Lower leg skin (tissue), 4 donors: ENCODE measurements at places on chromosomes 16 and 17.

- DNase-seq, result peak; percentile 78
Observed at GRCh38 chr17:49996121-49996494, 1.1 kb upstream of the DLX3 start.

DNA sequence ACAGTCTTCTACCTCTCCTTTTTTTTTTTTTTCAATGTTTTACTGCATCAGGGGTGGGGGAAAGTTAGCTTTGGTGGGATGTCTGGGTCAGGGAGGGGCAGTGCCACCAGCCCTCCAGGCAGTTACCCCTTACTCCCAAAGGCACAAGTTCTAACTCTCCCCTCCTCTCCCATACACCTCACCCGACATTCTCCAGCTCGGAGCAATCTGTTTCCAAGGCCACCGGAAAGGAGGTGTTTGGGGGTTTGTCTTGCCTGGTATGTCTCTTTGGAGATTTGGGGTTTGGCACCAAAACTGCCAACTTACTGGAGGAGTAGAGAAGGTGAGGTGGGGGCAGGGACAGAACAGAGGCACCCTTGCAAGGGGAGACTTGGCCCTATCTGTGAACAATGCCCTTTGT is 4.7 kb downstream of the DLX3 start:
- DNase-seq, result no peak

GRCh38 chr16:86510465-86511261 is at the start of gene FOXF1:
Gene FOXF1 (plus strand): TSS chr16:86510527. CDS start chr16:86510570, 43 bp downstream.
- no peak for DNase-seq

DNA sequence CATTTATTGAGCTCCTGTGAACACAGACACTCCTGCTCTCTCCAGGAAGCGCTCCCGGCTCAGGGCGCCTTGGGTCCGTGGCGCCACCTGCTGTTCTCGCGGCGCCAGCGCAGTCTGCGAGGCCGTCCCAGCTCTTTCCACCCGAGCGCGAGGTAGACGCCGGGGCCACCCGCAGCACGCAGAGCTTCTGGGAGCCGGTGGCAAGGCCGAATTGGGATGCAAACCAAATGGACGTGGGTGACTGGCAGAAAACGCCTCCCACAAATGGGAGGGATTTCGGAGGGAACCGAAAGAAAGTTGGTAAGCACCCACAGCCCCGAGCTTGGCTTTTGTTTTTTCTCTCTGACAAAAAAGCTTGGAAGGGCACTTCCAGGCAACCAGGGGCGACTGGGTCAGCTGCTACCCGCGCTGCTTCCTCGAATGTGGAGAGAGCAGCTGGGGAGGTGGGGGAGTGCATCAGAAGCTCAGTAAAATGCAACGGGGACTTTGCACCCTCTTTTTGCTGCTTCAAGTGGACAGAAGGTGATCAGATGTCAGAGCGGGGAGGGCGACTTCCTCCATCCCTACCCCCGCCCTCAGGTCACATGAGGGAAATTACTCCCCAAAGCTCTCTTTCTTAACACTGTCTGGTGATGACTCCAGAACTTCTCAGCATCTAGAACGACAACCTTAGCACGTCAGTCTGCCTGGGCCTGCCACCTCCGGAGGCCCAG is 13.5 kb upstream of the N4BP1 start:
- DNase-seq, result peak; percentile 72

GRCh38 chr17:79529661-79530081 is 81.2 kb downstream of the RBFOX3 start:
- DNase-seq, result no peak

GRCh38 chr16:78436023-78436422 is 336.6 kb downstream of the WWOX start:
- no peak for DNase-seq

DNA sequence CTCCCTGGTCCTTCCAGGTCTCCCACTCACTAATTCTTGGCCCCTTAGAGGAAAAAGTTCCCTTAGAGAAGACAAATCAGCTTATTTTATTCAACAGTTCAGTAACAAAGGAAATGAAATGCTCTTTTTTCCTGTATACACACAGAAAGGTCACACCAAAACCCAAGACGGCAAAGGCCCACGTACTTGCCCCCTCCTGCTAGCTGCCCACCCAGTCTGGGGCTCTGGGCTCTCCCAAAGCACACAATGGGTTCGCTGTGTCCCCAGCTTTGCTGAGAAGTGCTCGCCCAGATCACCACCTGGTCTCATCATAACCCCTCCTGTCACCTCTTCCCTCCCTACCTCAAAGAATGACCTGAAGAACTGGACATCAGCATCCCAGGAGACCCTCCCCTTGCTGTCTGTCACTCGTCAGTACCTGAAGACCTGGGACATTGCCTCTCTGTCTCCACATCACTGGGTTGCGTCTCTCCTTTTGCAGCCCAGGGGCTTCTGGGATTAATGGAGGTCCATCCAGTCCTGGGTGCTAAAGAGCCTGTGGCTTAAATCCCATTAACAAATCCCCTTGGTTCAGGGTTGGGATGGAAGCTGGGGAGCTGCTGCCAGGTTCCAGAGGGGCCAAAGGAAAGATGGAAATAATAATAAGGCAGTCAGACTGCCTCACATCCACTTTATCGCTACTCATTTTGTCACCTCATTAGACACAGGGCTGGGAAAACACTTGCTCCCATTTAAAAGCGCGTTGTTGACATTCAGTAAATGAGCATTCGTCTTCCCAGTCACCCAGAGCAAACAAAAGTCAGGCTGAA is 3.3 kb downstream of the SLC6A4 start:
- peak; percentile 68 for DNase-seq

DNA sequence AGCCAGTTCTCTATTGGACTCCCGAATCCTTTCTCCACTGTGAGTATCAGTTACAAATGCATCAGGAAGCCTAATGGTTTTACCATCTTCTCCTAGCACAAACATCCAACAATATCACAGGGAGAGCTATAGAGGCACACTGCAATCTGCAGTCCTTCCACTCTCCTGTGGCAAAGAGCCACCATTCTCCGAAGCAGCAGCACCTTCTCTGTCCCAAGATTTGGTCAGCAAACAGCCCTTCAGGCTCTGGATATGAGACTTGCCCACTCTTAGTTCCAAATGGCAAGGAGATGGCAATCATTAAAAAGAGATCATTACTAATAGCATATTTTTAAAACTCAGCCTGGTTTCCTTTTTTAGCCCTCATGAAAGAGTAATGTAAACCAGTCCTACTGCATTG is 223.4 kb downstream of the HS3ST3A1 start:
- DNase-seq, result no peak

GRCh38 chr17:45003877-45004276 is 35.8 kb upstream of the C1QL1 start:
- DNase-seq, result no peak

GRCh38 chr17:62852195-62852594 is 44.1 kb upstream of the MARCHF10 start:
- DNase-seq, result peak; percentile 53

- DNase-seq, result no peak
Observed at GRCh38 chr16:31364421-31364820, 9.4 kb downstream of the ITGAX start.

DNA sequence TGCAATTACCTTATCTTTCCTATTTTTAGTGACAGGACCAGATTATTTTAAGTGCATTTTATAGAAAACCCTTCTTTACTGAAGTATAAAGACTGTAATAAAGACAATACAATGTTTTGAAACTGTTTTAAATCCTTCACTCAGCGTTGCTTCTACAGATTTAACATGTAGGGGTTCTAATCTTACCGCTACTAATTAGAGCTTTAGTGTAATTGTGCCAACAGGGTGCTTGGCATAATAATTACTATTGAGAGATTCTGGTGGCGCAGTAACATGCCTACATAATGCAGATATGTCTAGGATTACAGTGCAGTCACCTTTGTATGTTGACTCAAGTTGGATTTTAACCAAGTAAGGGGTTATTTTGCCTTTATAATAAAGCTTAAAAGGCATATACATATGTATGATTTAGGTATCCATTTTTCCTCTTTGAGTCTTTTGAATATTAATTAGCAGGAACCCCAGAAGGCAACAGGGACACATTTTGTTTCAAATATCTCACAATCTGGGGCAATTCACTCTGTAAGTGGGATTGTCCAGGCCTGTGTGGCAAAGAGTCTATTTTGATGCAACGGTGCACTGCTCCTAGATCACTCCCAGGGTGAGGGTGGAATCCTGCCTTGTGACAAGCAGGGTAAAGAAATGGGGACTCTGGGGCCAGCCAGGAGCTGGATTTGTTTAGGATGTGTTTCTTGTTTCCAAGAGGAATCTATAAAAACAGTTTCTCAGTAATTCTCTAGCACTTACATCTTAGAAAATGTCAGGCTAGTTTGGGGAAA is 604.7 kb upstream of the SALL1 start:
- no peak for DNase-seq

- no peak for DNase-seq
Observed at GRCh38 chr16:30834130-30834740, 47.2 kb upstream of the ZNF629 start.

- DNase-seq, result no peak
Observed at GRCh38 chr17:14790521-14790920, 474.6 kb downstream of the PMP22 start.

DNA sequence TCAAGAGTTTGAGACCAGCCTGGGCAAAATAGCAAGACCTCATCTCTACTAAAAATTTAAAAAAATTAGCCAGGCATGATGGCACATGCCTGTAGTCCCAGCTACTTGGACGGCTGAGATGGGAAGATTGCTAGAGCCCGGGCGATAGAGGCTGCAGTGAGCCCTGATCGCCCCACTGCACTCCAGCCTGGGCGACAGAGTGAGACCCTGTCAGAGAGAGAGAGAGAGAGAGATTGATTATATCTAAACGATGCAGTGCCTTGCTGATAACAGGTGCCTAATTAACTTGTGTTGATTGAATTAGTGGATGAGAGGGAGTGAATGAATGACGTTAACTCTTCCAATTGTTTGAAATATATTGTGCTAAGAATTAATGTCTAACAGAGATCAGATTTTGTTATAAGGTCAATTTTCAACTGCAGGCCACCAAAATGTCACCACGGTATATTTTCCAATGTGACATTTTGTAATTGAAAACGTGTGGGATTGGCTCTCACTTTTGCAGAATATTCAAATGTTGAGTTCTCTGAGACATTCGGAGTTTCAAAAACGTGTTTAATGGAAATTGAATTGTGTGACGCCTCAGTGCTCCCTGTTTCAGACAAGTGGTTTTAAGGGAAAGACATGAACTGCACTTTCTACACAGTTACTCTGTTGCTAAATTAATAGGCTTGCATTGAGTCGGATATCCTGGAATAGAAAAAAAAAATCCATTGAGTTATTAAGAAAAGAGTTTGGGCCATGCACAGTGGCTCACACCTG is 53.6 kb downstream of the ABAT start:
- DNase-seq, result no peak

GRCh38 chr17:66892246-66892645 is 57.3 kb downstream of the CACNG5 start:
- DNase-seq, result no peak

DNA sequence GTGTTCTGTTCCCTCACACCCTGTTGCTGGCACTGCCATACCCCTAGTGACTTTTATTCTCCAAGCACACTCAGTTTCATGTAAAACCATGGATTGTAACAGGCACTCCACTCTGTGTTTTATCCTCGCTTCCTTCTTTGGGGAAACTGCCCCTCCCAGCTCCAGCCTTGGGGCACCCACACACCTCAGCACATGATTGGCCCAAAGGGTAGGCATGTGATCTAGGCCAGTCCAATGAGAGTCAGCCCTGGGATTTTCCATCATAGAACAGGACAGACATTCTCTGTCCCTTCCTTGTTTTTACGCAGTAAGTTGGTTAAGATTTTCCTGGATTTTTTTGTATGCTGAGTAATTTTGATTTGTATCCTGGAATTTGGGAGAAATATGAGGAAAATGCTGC is 115.4 kb downstream of the C16orf95 start:
- no peak for DNase-seq

- DNase-seq, result no peak
Observed at GRCh38 chr17:41736983-41737679, 2.7 kb upstream of the HAP1 start.
